IMR-90 (cell line): ENCODE measurements at places on chromosomes 6 and 20.
A peak's percentile ranks its signal among the peaks of the same experiment; 100 is the strongest.

DNA sequence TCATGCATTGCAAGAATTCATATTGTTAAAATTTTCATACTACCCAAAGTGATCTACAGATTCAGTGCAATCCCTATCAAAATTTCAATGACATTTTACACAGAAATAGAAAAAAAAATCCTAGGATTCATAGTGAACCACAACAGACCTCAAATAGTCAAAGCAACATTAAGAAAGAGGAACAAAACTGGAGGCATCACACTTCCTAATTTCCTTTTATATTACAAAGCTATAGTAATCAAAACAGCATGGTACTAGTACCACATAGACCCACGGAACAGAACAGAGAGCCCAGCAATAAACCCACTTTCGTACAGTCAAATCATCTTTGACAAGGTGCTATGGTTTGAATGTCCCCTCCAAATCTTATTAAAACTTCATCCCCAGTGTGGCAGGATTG lies 39.7 kb downstream of the NTSR1 start:
- DNase-seq = no peak

DNA sequence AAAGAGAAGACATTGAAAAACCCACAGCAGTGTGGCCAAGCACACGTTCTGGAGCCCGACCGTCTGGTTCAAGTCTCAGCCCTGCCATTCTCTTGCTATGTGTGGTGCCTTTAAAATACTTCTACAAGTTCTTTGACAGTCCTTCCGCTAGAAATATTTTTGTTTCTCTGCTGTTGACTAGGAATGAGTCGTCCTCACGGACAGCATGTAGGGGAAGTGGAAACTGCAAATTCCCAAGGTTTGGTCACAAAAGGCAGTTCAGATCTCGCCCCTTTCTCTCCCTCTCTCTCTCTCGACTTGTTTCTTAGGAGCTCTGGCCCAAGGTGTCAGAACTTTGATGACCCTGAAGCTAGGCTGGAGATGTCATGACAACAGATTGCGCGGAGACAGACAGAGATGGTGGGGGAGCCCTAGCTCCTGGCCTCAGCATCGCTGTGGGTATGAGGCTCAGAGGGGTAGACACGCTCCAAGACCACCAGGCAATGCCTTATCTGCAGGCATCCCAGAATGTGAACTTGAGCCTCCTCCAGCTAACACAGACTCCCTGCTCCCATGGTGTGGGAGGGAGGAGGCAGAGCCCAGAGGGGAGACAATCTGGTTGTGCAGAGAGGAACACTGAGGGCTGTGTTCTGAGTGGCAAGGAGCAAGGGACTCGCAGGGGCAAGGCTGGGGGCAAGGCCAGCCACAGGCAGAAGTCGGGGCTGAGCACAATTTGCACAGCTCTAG lies 368.9 kb upstream of the SULF2 start:
- DNase-seq = no peak

GRCh38 chr6:149508485-149508884 lies 23.7 kb upstream of the ZC3H12D start:
- DNase-seq = no peak

DNA sequence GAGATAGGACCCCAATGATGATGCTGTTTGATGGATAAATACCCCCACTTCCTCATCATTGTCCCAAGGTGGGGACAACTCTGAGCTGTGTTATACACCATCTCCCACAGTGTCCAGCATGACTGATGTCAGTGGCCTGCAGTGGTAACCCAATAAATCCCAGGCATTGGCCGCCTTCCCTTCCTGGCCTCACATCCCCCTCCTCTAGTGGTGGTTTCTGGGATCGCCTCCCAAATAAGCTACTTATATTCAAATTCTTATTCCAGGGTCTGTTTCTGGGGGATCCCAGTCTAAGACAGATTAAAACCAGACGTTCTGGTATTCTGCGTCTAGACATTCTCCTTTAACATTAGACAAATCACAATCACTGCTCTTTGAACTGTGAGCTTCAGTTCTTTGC lies 90.6 kb downstream of the SCP2D1 start:
- DNase-seq = no peak

- peak; percentile 62 for DNase-seq
Observed at GRCh38 chr6:41733707-41734665, 1.4 kb downstream of the TFEB start.

DNA sequence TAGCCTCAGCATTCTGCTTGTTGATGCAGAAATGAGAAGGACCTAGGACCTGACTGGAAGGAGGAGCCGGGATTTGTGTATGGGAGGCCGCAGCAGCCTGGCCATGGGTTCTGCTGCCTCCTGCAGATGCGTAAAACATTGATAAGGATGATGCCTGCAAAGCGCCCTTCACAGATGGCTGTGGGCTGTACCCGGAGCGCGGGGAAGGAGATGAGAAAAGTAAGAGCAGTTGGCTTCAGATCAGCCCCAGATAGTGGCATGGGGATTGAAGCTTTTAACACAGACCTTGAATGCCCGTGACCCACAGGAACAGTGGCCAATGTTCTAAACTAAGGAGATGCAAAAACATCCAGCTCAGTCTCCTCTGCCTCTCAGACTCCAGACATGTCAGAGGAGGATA lies 136.4 kb upstream of the KCNG1 start:
- no peak for DNase-seq

GRCh38 chr20:17320456-17320855 lies 93.6 kb downstream of the PCSK2 start:
- DNase-seq = no peak

GRCh38 chr20:49187330-49187850 lies 744 bp downstream of the STAU1 start:
- DNase-seq = no peak

DNA sequence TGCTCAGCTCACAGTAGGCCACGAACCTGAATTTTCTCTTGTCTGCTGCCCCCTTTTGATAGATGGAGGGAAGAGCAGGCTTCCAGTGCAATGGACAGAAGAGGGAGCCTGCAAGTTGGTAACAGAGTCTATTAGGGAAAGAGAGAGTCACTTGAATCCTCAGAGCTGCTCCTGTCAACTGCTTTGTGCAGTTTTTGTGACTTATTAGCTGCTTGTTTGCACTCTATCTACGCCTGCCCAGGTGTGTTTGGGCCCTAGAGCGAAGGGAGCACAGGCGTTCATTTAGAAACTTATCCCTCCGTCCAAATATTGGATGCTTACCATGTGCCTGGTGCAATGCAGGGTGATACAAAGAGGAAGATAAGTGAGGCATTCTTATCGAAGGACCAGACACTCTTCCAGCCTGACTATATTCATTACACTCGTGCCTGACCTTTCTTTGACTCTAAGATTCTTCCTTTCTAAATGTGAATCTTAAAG lies 11.6 kb upstream of the SLC2A12 start:
- DNase-seq = peak; percentile 85

DNA sequence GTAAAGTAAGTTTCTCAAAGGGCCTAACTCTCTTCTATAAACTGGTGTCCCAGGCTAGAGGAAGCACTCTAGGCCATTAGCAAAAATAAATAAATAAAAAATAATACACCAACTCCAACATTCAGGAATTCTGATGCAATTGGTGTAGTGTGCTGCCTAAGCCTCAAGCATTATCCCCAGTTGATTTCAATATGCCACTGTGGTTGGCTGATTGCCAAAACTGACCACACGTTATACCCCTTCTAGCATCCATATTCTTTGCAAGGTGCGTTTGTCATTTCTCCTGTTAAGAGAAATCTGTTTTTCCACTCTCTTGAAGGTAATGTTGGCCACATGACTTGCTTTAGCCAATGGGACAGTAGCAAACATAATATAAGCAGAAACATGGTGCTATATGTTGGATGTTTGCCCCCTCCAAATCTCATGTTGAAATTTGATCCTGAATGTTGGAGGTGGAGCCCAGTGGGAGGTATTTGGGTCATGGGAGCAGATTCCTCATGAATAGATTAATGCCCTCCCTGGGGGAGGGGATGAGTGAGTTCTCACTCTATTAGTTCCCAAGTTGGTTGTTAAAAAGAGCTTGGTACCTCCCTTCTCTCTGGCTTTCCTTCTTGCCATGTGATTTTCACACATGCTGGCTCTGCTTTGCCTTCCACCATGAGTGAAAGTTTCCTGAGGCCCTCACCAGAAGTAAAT lies 71.9 kb upstream of the PLCB4 start:
- DNase-seq = no peak

GRCh38 chr6:135145063-135145800 lies 35.9 kb upstream of the MYB start:
- DNase-seq = peak; percentile 43

DNA sequence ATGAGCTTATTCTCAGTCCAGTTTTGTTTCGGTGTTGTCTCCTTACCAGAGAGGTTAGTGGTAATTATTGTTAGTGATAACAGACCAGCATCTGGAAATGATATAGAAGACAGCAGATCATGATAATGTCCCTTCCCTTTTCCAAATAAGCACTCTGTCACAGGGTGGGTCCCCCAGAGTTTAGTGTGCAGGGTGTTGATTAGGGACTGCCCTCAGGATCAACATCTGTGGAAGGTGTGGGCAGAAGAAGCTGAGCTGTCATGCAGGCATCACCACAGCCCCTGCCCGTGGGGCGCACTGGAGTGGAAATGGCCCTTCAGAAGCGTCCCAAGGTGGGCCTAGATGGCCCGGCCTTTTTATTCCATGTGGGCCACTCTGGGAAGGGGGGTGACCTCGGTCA lies 67.6 kb upstream of the DTNBP1 start:
- DNase-seq = no peak

GRCh38 chr6:30238178-30238795 lies 25.1 kb upstream of the TRIM26 start:
- DNase-seq = peak; percentile 31

DNA sequence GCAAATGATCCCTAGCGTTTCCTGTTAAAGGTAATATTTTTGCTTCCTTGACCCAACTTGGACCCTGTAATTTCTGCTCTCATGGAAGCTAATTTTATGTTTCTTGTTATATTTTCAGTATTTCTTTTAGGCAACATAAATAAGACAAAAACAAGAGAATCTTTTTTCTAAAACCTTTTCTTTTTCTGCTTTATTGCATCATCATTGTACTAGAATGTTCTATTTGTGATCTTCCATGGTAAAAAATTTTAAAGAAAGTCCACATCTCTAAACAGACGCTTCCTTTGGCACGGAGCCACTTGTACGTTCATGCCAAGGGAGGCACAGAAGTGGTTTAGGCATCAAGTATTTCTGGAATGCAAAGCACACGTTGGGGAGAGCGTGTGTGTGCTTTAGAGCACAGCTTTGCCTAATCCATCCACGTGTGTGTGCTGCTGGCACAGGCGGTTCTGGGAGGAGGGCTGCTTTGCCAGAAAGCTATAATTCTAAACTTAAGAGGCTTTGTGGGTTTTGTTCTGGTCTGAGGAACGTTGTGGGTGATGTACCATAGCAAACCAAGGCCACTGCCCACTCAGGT lies 98.3 kb downstream of the SASH1 start:
- peak; percentile 85 for DNase-seq
